HT-29 (cell line): ENCODE measurements at places on chromosomes 12 and 14.

DNA sequence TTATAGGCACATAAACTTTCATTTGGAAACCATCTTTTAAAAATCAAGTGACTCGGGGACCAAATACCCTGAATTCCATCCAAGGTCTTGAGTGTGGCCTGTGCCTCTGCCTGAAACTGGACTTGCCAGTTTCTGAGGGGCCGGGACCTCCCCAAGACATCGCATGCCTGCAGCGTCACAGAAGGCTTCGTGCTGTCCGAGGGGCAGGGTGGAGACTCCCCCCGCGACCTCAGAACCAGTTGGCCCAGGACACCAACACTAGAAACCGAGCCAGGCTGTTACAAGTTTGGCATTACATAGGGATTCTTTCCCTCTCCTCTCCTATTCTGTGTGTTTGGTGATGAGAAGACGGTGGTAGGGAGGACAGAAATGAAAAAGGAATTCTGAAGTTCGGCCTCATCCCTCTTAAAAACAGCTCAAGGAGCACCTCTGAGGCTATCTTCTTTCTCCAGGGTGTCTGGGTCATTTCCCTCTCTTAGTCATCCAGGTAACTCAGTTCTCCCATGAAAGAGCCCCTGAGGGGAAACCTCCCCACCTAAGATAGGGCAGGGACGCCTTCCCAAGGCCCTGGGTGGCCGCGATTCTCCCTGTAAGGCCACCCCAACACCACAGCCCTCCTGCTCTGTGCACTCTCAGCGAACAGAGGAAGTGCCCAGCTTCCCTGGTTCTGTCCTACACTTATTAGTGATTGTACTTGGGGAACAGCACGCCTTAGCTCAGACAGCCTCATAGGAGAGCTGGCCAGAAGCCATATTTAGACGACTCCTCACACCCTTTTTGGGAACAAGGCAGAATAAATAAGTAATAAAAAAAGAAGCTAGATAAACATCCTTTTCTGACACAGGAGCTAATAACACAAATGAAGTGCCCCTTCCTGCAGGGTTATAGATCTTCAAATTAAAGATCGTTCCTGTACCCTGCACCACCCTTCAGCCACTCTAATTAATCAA, 93.8 kb downstream of the BCL11B start:
- no peak for DNase-seq

- DNase-seq, result no peak
Measured at GRCh38 chr12:25256826-25257225, 6.1 kb upstream of the KRAS start.

DNA sequence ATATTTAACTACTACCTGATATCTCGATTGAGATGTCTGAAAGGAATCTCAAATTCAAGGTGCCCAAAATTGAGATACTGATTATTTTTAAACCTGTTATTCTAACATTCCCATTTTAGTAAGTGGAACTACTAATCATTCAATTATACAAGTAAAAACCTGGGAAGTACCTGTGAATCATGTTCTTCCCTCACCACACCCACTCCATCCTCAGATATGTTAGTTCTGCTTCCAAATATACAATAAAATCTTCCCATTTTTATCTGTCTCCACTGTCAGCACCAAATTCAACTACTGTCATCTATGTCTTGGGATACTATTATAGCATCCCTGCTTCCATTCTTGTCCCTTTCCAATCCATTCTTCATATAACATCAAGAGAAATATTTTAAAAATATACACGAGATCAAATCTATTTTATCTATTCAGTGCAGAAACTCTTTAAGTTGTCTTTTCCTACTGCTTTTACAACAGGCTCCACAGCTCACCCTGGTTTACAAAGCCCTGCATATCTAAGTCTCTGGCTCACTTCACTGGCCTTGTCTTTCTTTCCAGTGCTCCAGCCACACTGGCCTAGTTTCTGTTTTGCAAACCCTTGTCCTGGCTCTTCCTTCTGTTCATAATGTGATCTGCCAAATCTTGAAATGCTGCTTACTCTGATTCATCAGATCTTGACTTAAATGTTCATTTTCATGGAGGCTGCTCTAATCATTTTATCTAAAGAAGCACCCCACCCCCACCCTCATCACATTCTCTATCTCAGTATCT, 122.3 kb downstream of the PTPRR start:
- DNase-seq, result no peak

DNA sequence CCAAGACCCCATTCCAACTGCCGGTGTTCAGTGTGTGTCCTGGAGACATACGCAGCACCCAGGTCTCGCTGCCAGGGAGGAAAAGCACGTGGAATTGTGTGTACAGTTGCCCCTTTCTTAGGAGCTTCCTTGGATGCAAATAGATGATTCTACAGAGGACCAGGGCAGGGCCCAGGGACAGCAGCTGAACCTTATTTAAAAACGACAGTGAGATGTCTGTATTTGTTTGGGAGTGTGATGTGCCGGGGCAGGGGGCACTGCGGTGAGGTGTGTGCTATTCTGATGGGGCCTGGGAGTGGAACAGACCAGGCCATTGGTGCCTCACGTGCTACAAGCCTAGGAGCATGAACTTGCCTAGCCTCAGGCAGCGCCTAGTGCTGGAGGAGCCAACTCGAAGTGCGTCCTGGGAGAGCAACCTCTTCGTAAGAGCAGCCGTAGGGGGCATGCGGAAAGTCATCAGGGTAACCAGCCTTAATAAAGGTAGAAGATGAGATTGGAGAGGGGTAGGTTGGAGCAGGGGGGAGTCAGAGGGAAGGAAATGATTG, 98.3 kb upstream of the ESRRB start:
- DNase-seq, result no peak
